Esophagus squamous epithelium (tissue), 5 donors: ENCODE measurements at places on chromosomes 6 and 20. TPM values are rescaled to one million over a fixed set of nuclear protein-coding genes. Genes with fewer than 3 reads are reported as not detected.

- DNase-seq = no peak
Measured at GRCh38 chr20:54573838-54574237, 98.4 kb downstream of the DOK5 start.

GRCh38 chr6:71524201-71524600, 235.6 kb downstream of the OGFRL1 start:
- no peak for DNase-seq

CALHM6 gene
- total RNA-seq = 7.8 TPM

DNA sequence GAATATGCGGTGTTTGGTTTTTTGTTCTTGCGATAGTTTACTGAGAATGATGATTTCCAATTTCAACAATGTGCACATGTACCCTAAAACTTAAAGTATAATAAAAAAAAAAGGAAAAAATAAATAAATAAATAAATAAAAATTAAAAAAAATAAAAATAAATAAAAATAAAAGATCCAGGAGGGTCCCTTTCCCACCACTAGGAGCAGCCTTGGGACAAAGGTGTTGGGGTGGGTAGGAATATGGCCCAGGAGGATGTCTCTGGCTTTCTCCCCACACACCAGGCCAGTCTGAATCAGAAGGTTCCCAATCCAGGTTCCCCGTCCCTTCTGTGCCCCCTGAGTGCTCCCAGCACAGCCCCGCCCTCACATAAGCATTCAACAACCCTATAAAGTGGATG, 9.5 kb downstream of the LRFN2 start:
- no peak for DNase-seq

GRCh38 chr20:4552075-4552640, 169.6 kb upstream of the PRND start:
- no peak for DNase-seq

GRCh38 chr6:93985953-93986352, 566.6 kb upstream of the EPHA7 start:
- DNase-seq = no peak

ESR1 gene
- 0.95 TPM for total RNA-seq

DNA sequence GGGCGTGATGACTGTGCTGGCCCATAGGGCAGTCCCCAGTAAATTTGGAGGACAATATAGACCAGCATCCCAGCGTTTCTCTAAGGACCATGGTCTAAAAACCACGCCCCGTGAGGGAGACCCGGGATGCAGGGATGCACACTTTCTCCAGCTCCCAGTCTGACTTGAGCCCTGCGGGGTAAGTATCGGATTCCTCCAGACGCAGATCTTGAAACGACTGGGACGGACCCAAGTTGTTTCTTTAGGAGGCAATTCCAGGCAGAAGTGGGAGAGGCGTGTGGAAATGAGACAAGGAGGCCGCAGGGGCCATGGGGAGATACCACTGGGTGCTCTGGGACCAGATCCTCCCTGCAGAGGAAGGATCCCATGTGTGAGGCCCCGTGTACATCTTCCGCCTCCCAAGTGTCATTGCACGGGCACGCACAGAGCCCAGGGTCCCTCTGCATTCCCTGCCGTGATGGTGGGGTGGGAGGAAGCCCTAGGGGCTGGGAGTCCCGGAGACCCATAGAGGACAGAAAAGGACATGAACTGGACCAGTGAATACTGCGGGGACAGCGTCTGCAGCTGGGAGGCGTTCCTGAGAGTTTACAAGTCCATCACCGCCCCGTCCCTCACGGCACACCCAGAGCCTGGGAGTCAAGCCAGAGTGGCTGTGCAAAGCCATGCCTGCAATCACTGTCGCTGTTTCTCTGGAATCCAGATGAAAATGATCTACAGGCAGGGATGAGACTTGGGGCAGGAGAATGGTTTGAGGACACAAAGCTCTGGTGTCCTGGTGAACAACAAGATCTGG, 522.9 kb downstream of the CDH26 start:
- no peak for DNase-seq

GRCh38 chr6:107866606-107867301, 42.6 kb upstream of the SCML4 start:
- no peak for DNase-seq

BPI gene
- total RNA-seq = 0.26 TPM

GRCh38 chr6:3333263-3333662, 74.5 kb downstream of the PSMG4 start:
- DNase-seq = no peak

- no peak for DNase-seq
Measured at GRCh38 chr6:84059082-84059481, 25.5 kb downstream of the MRAP2 start.

- no peak for DNase-seq
Measured at GRCh38 chr6:30258204-30258603, 45.0 kb upstream of the TRIM26 start.

ZNF334 gene
- total RNA-seq = 0.70 TPM

- DNase-seq = no peak
Measured at GRCh38 chr6:107244082-107244741, 128.9 kb upstream of the BEND3 start.

COL12A1 gene
- total RNA-seq = 131 TPM

TMEM217 gene
- 1.4 TPM for total RNA-seq

DNA sequence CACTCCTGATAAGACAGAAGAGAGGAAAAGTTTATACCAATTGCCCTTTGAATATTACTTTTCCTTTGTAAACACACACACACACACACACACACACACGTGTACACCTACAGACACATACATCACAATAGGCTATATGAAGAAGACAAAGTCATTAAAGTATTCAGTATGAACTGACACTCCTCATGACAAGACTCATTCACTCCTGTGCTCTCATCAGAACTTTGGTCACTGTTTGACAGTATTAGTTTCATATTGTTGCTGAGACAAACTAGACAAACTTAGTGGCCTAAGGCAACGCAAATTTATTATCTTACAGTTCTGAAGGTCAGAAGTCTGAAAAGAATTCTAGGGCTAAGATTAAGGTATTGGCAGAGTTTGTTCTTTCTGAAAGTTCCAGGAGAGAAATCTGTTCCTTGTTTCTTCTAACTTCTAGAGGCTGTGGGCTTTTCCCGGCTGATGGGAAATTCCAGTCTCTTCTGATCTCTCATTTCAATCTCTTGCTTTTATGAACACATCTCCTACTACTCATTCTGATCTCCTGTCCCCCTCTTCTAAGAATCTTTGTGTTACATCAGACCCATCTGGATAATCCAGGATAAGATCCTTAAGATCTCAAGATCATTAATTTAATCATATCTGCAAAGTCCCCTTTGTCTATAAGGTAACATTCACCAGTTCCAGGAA, 171.3 kb downstream of the HACE1 start:
- no peak for DNase-seq

ENPP3 gene
- total RNA-seq = 2.3 TPM

DNA sequence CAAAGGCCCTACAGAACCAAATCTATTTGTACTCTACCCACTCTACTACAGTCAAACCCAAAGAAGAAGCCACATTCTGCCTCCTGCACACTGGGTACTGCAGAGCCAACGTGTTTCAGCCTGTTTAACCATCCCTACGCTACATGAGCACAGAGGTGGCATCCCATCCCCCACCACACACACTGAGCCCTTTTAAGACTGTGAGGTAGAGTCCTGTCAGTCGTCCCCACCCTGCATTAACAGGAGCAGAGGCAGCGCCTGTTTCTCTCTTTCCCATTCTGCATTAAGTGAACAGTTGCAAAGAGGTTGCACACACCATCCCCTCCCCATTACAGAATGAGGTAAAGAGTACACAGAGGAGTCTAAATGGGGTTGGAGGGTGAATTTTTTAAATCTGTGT, 5.2 kb upstream of the RSPH4A start:
- DNase-seq = no peak

CAGE1 gene
- not detected for total RNA-seq

- DNase-seq = no peak
Measured at GRCh38 chr6:16399158-16399557, 160.8 kb downstream of the GMPR start.

DNA sequence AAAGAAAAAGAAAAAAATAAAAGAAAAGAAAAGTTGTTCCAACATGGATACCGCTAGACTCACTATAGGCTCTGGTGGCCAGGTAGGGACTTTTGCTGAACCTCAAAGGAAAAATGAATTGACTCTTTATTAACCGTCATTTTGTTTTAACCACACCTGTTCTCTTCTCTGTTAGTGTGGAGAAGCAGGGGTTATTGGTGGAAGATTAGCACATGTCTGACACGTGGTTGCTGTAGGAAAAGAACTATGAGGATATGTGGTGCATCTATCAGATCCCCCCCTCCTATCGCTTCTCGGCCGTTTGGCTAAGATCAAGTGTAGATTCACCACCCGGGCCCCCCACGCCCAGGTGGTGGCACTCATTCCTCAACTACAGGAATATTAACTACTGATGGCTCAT, 212.4 kb upstream of the ZNF184 start:
- no peak for DNase-seq

UNC93A gene
- total RNA-seq = 0.83 TPM

TMEM74B gene
- total RNA-seq = 0.59 TPM

DNA sequence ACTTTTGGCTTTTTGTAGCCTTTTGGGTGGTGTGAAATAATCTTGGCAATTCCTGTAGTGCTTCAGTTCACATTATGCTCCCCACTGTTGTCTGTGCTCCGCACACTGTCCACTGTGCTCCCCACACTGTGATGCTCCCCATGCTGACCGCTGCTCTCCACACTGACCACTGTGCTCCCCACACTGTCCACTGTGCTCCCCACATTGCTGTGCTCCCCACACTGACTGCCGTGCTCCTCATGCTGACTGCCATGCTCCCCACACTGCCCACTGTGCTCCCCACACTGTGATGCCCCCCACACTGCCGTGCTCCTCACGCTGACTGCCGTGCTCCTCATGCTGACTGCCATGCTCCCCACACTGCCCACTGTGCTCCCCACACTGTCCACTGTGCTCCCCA, 118.9 kb downstream of the PACRG start:
- no peak for DNase-seq

DNA sequence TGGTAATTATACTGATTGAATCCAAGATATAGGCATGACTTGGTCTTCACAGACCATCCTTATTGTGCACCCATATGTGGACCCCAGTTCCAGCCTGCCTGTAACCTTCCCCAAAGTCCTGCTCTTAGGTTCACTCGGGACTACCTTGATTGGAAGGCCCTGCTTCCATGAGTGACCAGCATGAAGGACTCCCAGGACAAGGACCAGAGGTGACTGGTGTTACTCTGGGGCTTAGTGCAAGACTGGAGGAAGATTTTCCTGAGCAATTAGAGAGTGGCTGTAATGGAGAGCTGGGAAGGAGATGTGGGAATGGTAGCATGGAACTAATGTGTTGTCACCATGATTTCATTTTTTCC, 15.1 kb downstream of the BRD2 start:
- no peak for DNase-seq

DNA sequence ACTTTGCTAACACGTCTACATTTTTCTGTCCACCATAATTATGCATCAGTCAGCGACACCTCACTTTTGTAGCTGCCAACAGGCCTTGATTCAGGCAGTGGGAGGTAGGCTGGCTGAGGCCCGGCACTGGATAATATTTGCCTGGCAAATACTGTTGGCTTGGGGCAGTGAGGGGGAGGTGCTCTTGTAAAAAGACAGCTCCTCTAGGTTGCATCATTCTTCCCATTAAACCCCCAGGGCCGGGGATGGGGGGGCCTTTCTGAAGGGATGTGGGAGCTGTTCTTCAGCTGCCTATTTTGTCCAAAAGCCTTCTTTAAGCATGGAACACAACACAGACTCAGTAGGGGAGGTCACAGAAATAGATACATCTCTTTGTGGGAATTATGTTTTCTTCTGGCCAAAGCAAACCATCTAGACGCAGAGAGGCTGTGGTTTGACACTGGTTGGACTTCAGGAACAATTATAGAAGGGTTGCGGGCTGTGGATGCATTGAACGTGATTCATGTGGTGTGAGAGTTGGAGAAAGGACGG, 338.3 kb upstream of the NT5E start:
- no peak for DNase-seq

GABRR1 gene
- total RNA-seq = not detected

GRCh38 chr20:61429458-61430227, 177.6 kb downstream of the CDH4 start:
- no peak for DNase-seq

GGTLC1 gene
- not detected for total RNA-seq

- no peak for DNase-seq
Measured at GRCh38 chr20:51189814-51190782, 167.2 kb upstream of the KCNG1 start.

DNA sequence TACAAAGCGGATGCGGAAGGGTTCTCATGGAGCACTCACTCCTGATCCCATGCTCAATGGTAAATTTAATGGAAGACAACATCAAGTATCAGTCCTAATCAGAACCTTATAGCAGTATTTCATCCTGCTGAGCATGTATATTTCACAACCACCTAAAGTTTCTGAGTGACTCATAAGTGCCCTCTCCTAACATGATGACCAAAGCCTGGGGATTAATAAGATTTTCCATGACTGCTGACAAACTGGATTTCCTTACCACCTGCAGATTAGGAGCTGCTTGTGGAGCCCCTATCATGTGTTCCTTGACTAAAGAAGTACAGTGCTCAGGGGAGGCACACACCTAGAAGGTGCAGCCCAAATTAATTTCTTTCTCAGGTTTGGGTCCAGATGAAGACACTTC, 112.8 kb downstream of the INSM1 start:
- DNase-seq = no peak

ZNFX1 gene
- total RNA-seq = 20.5 TPM

- DNase-seq = no peak
Measured at GRCh38 chr6:160238761-160239751, 19.6 kb downstream of the SLC22A2 start.

BPIFB1 gene
- total RNA-seq = 0.38 TPM

HUS1B gene
- total RNA-seq = 0.30 TPM

CGA gene
- total RNA-seq = not detected

OLIG3 gene
- not detected for total RNA-seq

- no peak for DNase-seq
Measured at GRCh38 chr6:112835078-112835477, 487.9 kb downstream of the RFPL4B start.

DNA sequence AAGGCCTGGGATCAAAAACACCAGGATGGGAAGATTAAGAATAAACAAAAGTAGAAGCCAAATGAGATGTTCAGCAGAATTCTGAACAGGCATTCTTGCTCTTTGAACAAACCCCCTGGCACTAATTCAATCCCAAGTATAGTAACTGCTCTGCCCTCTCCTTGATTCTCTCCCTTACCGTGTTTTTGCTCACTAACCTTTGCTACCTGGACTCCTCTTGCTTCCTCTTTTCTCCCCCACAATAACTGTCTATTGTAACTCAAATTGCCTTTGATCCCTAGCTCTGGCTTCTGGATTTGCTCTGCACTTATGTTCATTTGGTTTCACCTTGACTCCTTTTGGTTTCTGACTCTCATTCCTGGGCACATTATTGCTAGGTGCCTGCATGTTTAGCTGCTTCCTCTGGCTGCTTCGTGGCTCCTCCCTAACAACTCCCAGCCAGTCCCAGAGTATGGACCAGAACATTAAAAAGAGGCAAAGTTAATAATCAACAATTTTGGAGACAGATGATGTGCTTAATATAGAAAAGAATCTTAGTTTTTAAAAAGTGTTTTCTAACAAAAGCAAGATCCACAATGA, 65.4 kb upstream of the PHIP start:
- no peak for DNase-seq

DNA sequence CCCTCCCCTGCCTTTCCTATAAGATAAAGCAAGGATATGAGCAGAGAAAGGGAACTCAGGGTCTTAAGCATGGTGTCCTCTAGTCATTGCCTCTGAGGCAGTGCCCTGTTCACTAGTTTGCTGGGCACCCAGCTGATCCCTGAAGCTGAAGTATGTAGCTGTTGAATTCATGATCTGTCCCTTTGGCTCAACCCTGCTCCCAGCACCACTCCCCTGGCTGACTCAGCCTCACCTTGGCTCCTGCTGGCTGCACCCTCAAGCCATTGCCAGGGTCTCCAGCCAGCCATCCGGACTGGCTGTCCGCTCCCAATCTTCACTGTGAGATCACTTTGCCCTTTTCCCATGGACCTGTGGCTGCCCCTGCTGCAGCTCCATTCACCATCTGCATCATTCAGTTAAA, 25.9 kb upstream of the UST start:
- DNase-seq = no peak
